CD8-positive, alpha-beta memory T cell (primary cell): ENCODE measurements at places on chromosomes 3 and 15.

DNA sequence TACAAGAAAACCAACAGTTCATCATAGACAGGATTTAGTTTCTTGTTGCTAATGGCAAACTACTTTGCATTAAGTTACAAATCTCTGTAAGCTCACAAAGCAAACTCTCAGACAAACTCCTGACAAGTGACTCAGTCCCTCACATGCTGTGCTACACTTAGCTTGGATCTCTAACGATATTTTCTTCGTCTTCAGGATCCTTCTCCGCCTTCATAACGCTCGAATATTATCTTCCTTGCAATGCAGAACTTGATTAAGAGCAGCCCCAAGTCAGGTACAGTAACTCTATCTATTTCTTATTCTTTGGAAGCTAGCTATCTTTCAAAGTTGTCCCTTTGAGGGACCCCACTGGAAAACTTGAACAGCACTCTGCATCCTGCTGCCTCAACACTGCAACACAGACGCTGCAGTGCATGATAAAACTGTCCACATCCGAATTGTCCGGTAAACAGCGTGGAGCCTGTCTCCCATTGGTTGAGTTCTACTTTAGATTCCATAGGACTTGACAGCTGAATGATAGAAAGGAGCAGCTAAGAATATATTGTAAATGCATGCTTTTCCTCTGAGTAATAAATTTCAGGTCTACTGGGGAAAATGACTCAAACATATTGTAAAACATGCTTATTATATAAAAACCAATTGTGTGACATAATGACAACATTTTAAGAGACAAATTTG lies 61.3 kb downstream of the UACA start:
- no peak for DNase-seq

DNA sequence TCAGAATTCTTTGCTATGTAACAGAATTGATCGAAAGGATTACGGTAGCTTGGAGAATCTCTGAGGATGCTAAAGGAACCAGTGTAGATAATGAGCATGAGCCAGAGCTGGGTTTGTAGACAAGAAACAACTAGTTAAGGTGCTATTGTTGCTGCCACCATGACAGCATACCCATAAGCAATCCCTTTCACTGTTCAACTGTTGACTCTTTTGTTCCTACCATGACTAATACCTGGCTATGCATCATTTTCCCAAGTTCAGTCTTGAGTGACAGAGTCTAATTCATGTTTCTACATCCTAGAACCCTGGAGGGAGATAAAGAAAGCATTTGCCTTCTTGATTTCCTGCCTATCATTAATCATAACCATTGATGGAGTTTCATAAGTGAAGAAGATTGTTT lies 600.3 kb downstream of the OTOL1 start:
- no peak for DNase-seq

GRCh38 chr3:142857056-142857455 lies 31.8 kb downstream of the PCOLCE2 start:
- DNase-seq = no peak

GRCh38 chr3:9175421-9175820 lies 74.0 kb downstream of the SRGAP3 start:
- DNase-seq = no peak

DNA sequence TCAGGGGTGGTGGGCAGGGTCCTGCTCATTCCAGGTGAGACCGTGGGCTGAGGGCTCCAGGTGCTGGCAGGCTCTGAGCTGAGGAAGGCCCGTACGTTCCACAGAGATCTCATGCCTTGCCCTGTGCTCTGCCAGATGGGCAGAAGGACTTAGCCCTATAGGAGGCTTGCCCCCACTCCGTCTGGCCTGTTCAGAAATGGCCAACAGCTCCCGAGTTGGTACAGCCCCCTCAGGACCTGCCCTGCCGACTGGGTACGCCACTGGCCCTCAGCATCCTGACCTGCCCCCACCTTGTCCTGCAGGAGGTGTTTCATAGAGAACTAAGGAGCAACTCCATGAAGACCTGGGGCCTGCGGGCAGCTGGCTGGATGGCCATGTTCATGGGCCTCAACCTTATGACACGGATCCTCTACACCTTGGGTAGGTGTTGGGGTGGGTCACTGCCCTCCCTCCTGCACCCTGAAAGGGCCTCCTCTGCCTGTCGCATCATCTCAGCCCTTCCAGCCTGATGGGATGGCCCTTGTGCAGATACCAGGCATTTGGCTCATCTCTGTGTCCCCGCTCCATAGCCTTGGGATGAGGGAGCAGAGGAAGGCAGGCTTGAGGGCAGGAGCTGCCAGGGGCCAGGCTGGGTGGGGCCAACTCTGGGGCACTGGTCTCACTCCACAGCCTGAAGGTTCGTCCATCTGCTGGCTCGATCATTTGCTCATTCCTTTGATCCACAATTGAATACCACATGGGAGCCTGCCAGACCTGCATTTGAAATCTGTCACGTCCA lies 14.2 kb downstream of the TMEM43 start:
- no peak for DNase-seq

- DNase-seq = no peak
Observed at GRCh38 chr3:172987273-172987672, 153.8 kb downstream of the SPATA16 start.

DNA sequence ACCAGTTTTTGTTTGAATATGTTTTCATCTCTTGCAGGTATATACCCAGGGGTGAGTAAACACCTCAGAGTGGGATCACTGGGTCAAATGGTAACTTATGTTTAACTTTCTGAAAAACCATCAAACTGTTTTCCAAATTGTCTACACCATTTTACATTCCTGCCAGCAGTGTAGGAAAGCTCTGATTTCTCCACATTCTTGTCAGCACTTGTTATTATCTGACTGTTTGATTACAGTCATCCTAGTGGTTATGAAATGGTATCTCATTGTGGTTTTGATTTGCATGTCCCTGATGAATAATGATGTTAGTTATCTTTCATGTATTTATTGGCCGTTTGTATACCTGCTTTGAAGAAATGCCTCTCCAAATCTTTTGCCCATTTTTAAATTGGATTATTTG lies 13.8 kb downstream of the FSD2 start:
- DNase-seq = no peak

DNA sequence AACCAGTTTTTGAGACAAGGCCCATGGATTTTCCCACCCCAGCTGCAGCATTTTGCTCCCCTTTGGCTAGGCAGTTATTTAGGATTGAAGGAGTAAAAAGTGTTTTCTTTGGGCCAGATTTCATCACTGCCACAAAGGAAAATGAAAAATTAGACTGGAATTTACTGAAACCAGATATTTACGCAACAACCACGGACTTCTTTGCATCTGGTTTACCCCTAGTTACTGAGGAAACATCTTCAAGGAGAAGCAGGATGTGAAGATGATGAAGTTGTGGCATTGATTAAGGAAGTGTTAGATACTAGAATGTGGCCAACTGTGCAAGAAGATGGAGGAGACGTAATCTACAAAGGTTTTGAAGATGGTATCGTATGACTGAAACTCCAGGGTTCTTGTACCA lies 165.2 kb upstream of the MYRIP start:
- no peak for DNase-seq

- no peak for DNase-seq
Observed at GRCh38 chr15:42145546-42146455, 10.6 kb downstream of the PLA2G4F start.

DNA sequence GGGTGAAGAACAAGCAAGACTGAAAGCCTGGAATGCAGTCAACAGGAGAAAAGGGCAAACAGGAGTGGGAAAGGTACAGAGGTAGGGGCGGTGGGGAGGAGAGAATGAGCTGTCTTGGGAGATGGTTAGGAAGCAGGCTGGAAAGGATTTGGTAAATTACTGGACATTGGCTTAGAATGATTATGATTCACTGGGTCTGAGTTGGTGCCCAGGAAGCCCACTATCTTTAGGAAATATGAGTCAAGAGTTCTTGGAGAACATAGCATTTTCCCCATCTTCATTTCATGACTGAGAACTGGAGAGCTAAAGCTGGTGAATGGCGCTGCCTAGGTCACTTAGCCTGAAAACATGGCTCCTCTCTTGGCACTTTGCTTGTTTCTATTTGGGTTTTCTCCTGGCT lies 74.7 kb upstream of the C3orf80 start:
- DNase-seq = no peak

DNA sequence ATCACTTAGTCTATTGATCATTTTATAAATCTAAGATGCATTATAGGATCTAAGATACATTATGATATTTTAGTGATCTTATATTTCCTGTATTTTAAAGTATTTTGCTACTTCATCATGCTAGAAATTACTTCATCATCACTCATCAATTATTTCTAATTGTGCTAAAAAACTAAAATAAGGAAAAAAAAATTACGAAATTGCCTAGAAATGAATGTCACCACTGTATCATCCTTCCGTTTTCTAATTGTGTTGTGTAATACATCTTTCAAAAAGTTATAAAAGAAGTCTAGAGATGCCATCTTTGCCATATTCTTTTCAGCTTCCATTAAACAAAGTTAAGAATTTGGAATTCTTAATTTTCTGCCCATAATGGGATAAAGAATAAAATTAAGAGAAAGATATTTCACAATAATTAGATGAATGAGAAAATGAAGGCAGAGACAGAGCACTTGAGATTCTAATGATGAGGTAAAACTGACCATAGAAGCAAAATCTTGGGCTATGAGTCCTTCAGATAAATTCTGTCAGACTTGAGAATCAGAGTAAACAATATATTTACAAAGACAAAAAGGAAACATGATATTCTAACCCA lies 48.8 kb downstream of the ALDH1A2 start:
- DNase-seq = no peak

DNA sequence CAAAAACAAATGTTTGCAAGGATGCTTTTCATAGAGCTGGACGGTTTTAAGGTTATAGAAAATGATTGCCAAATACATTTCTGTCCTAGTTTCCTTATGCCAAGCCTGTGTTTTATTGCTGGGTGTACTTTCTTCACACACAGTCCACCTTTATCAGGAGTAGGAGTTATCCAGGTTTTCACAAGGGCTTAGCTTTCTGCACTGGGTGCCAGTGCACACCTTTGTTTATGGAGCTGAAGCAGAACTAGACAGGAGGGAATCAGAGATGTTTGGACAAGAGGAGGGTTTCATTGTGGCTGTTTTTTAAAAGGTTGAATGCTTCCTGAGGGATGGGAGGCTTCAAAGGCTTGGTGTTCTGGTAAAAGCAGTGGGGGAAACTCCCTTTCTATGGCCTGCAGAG lies 29.5 kb upstream of the FAM3D start:
- no peak for DNase-seq

GRCh38 chr3:29011966-29012365 lies 268.9 kb upstream of the RBMS3 start:
- DNase-seq = no peak

GRCh38 chr3:61940236-61940635 lies 378.9 kb downstream of the PTPRG start:
- DNase-seq = no peak

- peak; percentile 2 for DNase-seq
Observed at GRCh38 chr3:111609700-111610099, 14.6 kb upstream of the ZBED2 start.
